Upper lobe of left lung (tissue), 6 donors: ENCODE measurements at places on chromosomes 5 and 9. TPM values are rescaled to one million over a fixed set of nuclear protein-coding genes. Genes with fewer than 3 reads are reported as not detected.

OGN gene
- total RNA-seq = 0.55 TPM

SLC34A1 gene
- not detected for total RNA-seq

DNA sequence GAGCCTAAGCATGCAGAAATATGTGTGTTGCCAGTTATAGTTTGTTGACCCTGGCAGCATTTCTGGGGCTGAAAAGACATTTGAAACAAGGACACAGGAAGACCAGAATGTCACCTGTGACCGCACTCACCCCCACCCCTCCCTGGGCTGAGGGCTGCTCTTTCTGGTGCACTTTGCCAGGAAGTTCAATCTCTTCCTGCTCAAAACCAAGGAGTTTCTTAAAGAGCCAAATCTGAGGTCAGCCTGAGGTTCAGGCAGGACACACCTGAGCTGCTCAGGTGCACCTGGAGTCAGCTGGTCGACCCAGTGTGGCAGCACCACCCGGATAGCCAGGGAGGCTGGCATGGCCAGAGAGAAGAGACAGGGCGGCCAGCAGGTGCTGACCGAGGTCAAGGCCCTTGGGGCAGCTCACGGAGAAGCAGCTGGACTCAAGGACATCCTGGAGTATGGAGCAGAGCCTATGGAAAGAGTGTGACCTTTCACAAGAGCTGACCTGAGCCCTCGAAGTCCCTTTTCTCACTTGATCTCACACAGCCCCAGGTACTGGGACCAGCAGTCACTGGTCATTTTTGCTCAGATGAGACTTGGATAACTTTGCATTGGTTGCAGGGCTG is 376.9 kb upstream of the IRX4 start:
- DNase-seq = no peak

DNA sequence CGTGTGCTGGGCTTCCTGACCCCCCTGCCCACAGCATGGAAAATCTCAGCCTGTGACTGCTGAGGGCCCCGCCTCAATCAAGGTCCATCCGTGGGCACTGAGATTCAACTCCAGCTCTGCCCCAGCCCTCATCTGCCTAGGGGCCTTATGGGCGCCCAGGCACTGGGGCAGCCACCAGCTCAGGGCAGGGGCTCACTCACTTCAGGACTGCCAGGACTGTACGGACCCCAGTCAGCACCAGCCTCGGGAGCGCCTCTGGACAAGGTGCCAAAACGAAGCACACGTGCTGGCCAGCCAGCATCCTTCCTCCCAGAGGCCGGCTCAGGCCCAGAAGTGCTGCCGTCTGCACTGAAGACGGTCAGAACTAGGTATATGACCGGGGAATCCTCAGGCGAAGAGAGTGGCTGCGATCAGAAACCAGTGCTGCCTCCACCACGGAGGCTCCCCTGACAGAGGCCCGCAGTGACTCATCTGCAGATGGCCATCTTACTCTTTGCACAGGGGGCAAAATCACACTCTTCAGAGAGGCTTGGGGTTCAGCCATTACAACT is 19.6 kb downstream of the CLPTM1L start:
- no peak for DNase-seq

DNA sequence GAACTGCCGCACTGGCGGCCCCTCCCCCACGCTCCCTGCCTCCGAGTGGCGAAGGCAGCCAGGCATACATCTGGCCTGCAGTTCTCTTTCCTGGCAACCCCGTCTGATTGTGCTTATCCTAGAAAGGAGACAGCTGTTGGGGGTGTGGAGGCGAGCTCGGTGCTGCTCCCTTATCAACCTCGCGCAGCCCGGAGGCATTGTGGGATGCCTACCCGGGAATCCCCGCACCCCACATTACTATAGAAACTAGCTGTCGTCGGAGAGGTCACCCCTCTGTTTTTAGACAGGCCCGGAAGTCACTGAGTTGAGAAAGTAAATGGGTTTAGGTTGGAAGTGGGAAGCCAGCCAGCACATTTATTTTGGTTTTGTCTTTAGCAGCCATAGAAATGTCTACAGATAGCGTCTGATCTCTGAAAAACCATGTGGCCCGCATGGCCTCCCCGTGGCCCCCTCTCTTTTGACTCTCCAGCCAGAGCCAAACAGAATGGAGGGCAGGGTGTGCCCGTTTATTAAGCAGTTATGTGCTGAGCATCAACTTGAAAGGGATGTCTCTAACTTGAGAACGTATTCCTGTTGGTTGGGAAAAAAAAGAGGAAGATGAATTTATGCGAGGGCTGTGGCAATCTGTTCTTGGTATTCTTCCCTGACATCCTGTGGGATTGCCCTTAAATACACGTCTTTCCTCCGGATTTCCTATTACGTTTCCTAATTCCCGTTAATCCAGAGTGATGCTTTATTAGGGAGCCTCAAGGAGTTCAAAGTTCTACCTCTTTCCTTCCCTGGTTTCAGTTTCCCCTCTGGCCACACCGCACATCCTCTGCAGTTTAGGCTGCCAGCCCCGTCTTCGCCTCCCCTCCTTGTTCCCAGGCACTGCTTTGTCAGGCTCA is 3.9 kb downstream of the STC2 start:
- peak; percentile 89 for DNase-seq

DNA sequence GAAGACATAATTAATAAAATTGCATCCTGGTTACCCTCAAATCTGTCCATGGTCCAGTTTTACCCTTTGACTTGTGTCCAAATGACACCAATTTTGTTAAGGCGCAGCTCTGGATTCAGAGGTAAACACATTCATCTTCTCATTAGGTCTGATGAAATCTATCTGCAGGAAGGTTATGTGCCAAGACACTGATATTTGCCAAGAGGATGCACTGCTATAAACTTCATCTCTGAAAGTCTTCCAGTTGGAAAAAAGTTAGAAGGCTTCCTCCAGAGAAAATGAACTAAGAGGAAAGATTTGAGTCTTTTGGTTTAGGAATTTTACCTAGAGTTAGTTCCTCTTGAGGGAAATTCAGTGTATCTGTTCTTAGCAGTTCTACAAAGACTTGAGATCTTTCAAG is 717.8 kb downstream of the DTWD2 start:
- DNase-seq = no peak

DNA sequence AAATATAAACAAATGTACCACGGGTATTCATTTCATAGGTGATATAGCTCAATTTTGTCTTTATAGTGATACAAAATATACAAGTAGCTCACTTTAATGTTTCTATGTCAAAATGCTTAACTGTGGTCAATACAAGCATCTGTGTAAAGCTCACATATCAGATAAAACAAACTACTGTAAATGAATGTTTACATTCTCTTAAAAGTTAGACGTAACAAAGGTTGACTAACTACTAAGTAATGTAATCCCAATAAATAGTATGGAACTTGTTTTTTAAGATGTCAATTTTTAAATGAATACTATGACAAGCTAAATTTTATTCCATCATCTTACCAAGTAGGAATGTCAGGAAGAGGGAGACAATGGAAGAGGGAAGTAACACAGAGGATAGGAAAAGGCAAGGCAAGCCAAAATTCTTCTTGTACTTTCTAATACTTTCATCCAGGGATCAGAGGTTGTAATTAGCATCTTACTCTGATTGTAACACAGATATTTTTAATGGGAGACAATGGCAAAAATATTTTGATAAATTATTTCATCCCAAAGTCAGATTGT is 105.5 kb downstream of the STRBP start:
- no peak for DNase-seq

DNA sequence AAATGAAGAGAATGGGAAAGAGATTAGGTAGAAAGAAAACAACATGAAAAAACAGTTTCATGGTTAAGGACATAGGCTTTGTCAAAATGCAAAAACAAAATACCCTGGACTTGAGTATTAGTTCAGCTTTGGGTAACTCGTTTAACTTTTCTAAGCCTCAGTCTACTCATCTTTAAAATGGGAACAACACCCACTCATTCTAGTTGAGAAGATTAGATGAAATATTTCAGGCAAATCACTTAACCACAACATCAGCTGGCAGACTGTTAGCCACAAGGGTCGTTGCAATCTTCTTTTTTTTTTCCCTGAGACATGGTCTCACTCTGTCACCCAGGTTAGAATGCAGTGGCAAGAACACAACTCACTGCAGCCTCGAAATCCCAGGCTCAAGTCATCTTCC is 185.6 kb downstream of the DCP2 start:
- no peak for DNase-seq

GRCh38 chr5:14821100-14821845 is 50.3 kb downstream of the ANKH start:
- no peak for DNase-seq

DNA sequence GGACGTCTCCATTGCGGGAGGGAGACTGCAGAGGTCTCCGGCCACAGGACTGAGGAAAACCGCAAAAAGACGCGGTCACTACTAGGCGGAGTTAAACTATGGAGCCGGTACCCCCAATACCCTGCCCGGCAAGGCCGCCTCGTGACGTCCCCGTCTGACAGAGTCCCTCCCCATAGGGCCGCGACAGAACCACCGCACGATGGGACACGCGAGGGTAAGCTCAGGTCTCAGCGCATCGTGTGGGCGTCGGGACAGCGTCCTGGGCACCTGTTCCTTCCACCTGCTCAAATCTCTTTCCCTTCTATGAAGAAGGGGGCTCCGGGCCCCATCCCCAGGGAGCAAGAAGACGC is 35.2 kb upstream of the GLDC start:
- DNase-seq = peak; percentile 89

- no peak for DNase-seq
Measured at GRCh38 chr9:114629563-114630090, 18.5 kb downstream of the TMEM268 start.
